Activated gamma-delta T cell (primary cell): ENCODE measurements at places on chromosomes 1 and 21.

GRCh38 chr21:44869781-44870747 is 3.4 kb downstream of the PTTG1IP start:
- DNase-seq, result no peak

DNA sequence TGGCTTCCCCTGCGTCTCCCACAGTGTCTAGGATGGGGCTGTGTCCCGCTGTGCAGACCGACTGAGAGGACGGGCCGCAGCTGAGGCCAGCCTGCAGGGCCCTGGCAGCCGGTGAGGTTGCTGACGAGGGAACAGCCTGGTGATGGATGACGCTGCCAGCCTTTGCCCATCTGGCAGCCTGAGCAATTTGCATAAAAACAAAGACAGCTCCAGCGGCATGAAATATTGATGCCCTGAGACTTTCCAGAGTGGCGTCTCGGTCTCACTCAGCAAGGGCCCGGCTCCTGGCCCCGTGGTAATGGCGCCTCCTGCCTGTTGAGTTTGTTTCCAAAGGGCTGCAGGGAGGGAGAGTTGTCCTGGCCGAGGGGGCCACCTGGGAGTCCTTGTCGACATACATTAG is 19.1 kb upstream of the KCNA10 start:
- DNase-seq, result no peak

- no peak for DNase-seq
These were observed 165.0 kb upstream of the KCTD3 start for GRCh38 chr1:215402147-215402546.

DNA sequence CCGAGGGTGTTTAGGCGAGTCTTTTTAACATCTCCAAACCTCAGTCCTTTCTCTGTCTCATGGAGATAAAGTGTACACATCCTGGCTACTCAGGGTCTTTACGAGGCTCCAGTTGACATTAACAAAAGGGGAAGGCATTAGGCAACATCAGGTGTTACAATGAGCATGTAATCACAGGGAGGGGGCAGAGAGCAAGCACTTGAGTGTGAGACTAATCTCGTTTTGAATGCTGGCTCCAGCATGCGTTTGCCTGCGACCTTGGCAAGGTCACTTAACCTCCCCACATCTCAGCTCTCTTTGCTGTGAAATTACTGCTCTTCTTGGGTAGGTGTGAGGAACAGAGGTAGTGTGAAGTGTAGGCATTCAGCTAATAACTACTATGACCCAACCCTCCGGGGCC is 3.1 kb downstream of the TNNT2 start:
- no peak for DNase-seq

DNA sequence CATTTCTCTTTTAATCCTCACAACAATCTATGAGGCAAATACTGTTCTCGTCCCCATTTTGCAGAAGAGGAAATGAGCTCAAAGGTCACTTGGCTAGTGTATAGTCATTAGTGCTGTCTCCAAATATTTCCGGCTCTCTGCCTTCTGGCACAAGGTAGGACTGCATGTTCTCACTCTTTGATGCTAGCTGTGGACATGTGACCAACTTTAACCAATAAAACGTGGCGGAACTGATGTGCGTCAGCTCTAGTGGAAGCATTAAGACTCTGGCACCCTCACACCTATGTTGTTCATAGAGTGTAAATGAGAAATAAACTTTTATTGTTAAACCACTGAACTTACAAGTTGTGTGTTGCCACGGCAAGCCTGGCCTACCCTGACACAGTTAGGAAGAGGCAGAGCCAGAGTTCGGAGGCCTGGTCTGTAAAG is 5.0 kb upstream of the KIF21B start:
- no peak for DNase-seq

GRCh38 chr1:13725714-13726175 is 25.8 kb downstream of the PRDM2 start:
- DNase-seq, result no peak

GRCh38 chr1:47709019-47709871 is 271.4 kb downstream of the FOXD2 start:
- no peak for DNase-seq

DNA sequence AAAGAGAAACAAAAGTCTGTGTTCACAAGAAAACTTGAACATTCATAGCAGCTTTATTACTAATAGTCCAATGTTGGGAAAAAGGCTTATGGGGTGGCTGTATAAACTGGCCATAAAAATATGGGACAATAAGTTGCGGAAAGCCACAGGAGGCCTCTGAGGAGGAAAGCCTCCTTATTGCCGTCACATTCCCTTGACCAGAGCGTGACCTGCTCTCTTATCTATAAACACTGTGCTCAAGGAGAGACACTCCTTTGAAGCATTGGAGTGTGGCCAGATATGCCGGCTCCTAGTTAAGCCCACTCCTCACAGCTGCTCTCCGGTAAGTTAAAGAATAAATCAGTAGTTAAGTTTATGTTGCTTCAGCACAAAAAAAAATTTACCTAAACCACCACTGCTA is 19.7 kb downstream of the OR6Y1 start:
- DNase-seq, result no peak

GRCh38 chr1:56788102-56788501 is 31.1 kb downstream of the FYB2 start:
- no peak for DNase-seq

DNA sequence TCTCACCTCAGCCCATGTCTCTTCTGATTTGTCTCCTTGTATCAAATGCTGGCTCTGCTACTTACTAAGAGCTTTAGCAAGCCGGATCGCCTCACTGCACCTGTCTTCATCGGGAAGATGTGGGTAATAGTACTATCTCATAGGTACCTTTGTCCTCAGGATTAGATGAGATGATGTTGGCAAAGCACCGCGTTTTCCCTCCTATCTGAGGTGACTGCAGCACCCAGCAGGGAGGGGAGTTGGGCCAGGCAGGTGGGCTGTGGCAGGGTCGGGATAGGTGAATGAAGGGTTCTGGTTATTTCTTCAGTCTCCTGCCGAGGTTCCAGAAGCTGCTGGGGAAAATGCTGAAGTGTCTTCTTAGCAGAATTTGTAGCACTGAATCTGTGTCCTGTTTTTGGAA is 5.2 kb downstream of the OPRD1 start:
- DNase-seq, result no peak

DNA sequence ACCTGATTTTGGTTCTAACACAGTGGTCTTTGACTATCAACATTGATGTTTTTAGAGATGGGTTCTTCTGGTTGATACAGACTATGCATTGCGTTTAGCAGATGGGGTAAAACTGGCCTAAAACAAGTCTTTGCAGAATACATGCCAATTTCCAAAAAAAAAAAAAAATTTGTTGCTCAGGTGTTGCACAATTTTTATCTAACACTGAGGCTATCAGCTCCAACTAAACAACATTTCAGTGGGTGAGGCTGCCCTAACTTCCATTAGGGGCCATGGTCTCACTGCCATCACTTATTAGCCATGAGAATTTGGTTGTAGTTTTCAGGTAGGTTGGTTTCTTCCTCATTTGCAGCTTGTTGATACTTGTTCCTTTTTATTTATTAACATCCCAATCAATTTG is 14.0 kb downstream of the AGMAT start:
- no peak for DNase-seq

GRCh38 chr1:11761988-11762406 is at the start of gene C1orf167:
Gene C1orf167, plus strand, starts transcription at chr1:11762193. Its CDS starts 2,208 bp downstream, at chr1:11764401.
- DNase-seq, result no peak

- no peak for DNase-seq
These were observed 6.2 kb upstream of the FYB2 start for GRCh38 chr1:56825436-56825835.

GRCh38 chr1:44035726-44036408 is 4.6 kb upstream of the SLC6A9 start:
- no peak for DNase-seq

GRCh38 chr1:54987427-54987826 is 7.0 kb downstream of the TMEM61 start:
- no peak for DNase-seq

GRCh38 chr1:43354936-43355335 is 3.8 kb upstream of the CDC20 start:
- no peak for DNase-seq

GRCh38 chr21:37365517-37366481 is 774 bp upstream of the DYRK1A start:
- DNase-seq, result peak; percentile 66

DNA sequence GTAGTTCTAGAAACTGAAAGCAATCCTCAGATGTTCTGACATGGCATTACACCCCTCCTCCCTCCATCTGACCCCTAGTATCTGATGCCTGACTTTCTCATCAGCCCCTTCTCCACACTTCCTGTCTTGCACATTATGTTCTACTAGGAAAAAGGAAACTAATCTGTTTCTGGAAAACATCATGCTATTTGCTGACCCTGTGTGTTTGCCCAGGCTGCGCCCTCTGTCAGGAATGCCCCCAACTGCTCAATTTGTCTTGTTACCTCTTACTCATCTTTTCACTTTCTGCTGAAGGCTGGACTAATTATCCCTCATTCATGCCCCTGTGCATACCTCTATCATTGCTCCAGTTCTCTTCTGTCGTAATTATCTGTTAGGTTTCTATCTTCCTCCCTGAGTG is 37.5 kb upstream of the DAB1 start:
- no peak for DNase-seq

DNA sequence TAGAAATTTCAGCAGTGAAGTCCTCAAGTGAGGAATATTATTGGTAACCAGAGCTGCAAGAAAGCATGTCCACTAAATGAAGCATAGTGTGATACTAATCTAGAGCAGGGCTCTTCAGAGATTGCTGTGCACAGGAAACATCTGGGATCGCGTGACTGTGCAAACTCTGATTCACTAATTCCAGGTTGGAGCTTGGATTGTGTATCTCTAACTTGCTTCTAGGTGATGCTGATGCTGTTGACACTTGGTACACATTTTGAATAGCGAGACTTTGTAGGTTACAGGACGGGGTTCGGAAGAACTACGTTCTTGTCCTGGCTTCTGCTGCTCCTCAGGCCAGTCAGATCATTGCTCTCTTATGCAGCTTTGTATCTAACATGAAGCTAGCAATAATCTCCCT is 66.5 kb downstream of the PRRX1 start:
- no peak for DNase-seq

GRCh38 chr21:41871293-41872030 is 7.7 kb downstream of the PRDM15 start:
- no peak for DNase-seq

DNA sequence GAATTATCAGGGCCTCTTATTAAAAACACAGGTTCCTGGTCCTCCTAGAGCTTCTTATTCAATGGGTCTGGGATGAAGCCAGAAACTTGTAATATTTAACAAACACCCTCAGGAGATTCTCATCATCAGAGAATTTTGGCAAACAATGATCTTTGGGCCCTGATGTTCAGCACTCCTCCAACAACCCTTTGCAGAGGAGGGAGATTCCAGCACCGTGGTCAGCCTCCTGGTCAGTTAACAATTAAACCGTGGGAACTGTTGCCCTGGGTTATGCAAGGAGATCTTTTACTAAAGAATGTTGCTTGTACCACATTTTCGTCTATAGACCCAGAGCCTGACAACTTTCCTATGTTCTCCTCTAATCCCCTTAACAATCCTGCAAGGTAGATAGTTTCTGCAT is 294.4 kb downstream of the PLPP3 start:
- DNase-seq, result no peak

- no peak for DNase-seq
These were observed 849.1 kb downstream of the USP25 start for GRCh38 chr21:16578912-16579311.

DNA sequence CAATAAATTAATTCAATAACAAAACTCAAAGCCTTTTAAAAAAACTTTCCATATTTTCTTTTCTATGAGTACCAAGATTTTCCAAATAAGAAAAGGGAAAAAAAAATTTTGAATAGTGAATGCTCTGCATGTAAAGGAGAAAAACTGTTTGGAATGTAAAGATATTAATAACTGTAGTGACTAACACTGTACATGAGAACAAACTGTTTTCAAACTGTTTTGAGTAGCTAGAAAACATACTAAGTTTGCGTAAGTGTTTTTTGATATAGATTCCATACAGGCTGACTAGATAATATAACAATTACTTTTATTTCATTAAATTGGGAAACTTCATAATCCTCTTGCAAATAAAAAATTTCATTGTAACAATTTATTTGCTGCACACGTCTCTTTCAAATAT is 150.5 kb downstream of the DPYD start:
- DNase-seq, result no peak

DNA sequence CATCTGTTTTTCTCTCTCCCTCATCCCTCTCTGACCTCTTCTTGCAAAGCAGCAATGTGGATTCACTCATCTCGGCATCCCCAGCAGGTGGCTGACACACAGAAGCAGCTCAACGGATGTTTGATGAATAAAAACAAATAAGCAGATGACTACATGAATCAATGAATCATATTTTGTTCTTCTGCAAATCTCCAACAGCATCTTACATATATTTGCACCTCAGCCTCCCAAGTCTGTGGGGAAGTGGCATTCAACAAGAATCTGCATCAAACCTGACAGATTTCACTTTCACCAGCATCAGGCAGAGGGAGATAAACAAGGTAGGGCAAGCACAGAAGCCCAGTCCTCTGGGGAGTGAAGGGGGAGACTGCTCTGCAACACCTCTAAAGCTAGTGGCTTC is 34.0 kb downstream of the CAPN8 start:
- DNase-seq, result no peak

DNA sequence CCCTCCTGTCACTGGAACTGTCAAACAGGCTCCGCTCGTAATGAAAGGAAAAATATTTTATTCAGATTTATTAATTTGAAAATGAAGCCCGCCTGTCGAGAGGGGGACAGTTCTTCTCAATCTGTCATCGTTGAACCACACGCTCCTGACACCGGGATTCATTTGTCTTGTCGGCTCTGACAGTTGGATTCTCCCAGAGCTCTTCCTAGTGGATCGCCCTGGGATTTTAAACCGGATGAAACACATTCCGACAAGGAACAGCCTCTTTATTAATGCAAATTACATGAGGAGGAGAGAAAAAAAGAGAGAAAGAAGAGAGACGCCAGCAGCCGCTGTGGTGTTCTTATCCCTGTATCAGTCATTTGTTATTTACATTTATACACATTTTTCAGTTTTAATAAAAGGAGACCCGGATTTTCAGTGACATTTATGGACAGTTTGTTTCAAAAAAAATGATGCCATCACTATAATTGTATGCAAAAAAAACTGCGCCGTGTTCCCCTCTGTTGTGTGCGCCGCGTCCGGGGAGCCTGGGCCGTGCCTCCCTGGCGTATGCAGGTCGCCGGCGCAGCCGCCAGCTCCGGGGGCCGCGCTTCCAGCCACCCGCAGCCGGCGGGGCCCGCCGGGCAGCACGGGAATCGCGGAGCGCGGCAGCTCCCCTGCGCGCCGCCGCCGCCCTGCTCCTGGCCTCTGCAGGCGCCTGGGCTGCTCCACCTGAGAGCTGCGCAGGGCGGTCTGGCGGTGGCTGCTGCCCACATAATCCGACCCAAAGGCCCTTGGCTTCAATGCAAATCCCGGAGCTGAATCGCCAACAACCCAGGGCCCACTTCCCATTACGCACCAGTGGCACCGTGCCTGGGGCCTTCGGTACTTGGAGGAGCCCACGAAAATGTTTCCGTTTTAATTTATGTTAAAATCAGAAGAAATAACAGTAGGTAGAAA is 237.9 kb upstream of the PBX1 start:
- DNase-seq, result no peak
